Omental fat pad (tissue), 4 donors: ENCODE measurements at places on chromosomes 12 and 14.

- DNase-seq, result no peak
Measured at GRCh38 chr12:124440841-124441381, 126.5 kb downstream of the NCOR2 start.

DNA sequence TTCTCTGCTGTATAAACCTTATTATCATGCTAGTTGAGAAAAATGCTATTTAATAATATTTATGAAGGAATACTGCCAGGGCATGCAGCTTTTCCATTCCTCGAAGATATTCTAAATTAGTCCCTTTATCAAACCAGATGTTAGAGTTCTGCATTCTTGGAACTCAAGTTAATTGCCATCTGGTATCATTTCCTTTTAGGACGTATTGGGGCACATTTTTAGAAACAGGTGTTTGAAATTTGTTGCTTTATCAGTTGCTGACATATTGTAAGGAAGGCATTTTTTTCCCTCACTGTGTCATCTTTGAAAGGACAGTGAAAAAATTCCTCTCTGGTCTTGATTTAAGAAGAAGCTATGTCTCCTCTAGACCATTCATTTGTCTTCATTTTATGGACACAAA is 471.2 kb upstream of the PRICKLE1 start:
- no peak for DNase-seq

DNA sequence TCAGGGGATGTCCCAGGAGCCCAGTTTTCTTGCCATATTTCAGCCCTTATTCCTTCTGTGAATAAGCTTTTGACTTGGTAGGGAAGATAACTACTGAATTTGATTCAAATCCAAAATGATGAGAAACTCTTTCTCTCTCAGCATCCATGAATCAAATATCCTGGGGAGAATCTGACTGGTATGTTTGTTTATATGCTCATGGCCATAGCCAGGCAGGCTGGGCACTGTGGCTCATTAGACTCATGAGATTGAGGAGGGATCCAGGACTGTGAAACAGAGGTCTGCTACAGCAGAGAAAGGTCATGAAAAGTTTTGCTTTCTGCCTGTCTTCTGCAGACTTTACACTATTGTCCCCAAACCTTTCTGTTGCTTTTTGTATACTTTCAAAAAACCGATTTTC is 346.4 kb upstream of the ATP2B1 start:
- DNase-seq, result no peak

DNA sequence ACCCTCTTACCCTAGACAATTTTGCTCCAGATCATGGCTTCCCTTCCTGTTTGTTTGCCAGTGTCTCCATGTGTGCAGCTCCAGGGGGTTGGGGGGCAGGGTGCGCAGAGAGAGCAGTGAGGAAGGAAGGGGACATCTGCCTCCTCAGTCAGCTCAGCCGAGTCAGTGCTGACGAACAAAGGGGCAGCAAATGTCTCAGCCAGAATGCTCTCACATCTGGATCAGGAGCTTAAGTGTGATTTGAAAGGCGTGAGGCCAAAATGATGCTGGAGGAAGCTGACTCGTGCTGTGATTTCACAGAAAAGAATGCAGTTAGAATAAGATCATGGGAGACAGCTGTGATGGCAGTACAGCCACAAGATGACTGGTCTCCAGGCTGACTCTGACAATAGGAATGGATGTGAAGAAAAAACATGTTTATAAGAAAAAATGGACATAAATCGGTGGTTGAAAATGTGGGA is 27.1 kb upstream of the CDK17 start:
- DNase-seq, result no peak

DNA sequence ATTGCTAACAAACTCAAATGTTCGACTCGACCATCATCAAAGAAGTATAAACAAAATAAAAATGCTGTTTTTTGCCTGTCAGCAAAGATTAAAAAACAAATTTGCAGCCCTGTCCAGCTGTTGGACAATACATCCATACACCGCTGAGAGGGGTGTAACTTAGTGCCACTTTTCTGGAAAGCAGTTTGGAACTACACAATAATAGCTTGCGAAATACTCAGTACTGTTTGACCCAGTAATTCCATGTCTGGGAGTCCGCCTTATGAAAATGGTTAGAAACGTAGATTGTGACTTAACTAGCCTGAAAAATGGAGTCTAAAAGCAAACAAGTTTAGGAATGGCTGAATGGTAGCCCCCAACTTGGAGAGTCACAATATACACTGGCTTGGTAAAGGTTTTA is 6.4 kb downstream of the USP30 start:
- no peak for DNase-seq

DNA sequence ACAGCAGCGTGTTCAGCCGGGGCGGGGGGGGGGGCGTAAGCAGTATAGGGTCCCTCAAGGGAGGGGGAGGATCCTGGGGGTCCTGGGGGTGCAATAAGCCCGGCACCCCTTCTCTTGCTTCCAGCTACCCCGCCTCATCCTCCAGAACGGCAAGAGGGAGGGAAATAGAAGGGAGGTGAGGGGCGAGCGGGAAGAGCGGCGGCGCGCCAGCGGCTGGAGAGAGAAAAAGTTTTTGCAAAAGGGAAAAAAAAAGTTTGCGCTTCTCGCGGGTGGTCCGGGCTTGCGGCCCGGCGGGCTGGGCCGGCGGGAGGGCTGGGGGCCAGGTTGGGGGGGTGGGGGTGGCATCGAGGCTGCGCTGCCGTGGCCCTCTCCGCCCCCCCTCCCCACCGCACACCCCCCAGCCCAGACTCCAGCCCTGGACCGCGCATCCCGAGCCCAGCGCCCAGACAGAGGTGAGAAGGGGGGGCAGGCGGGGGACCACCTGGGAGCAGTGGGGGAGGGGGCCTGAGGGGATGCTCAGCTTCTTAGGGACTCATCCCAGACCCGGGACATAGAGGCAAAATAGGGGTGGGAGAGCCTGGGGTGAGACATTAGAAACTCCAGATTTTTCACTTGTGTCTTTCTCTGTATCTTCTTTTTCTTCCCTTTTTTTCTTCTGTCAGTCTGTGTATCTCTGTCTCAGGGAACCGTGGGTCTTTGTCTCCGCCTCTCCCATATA is at the start of gene GLI1:
Gene GLI1 (plus strand): TSS at position 36 of the 718 bp plus-strand sequence. CDS start 3,907 bp downstream, outside the sequence.
- DNase-seq, result no peak

GRCh38 chr12:79393842-79394241 is 296.9 kb downstream of the PAWR start:
- DNase-seq, result no peak

- no peak for DNase-seq
Measured at GRCh38 chr14:23443411-23443812, 8.0 kb upstream of the MYH7 start.

DNA sequence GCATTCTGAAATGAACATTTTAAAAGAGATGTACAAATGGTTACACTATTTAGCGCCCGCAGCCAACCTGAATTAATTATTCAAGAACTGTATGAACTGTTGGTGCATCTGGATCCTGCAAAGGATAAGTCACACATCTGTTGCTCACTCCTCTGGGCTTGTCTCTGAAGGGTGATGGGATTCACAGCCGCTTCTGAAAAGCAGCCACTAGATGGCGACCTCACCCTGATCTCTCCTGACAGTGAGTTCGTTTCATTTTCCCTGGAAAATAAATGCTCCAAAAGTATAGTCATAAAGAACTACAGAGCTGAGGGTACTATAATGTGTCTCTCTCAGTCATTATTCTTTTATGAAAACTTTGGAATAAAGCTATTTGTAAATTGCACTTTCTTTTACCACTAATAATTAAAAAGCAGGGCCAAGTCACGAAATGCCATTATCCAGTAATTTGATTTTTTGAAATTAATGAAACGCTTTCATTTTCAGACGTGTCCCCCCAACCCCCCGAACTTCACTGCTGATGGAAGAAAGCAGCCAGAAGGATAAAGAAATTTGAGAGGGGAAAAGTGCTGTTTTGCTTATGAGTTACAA is 789.6 kb downstream of the NRXN3 start:
- peak; percentile 45 for DNase-seq

- DNase-seq, result no peak
Measured at GRCh38 chr14:76109087-76109880, 42.4 kb upstream of the GPATCH2L start.

DNA sequence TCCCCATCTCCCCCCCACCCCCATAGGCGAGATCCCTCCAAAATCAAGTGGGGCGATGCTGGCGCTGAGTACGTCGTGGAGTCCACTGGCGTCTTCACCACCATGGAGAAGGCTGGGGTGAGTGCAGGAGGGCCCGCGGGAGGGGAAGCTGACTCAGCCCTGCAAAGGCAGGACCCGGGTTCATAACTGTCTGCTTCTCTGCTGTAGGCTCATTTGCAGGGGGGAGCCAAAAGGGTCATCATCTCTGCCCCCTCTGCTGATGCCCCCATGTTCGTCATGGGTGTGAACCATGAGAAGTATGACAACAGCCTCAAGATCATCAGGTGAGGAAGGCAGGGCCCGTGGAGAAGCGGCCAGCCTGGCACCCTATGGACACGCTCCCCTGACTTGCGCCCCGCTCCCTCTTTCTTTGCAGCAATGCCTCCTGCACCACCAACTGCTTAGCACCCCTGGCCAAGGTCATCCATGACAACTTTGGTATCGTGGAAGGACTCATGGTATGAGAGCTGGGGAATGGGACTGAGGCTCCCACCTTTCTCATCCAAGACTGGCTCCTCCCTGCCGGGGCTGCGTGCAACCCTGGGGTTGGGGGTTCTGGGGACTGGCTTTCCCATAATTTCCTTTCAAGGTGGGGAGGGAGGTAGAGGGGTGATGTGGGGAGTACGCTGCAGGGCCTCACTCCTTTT is 2.7 kb downstream of the GAPDH start:
- no peak for DNase-seq

DNA sequence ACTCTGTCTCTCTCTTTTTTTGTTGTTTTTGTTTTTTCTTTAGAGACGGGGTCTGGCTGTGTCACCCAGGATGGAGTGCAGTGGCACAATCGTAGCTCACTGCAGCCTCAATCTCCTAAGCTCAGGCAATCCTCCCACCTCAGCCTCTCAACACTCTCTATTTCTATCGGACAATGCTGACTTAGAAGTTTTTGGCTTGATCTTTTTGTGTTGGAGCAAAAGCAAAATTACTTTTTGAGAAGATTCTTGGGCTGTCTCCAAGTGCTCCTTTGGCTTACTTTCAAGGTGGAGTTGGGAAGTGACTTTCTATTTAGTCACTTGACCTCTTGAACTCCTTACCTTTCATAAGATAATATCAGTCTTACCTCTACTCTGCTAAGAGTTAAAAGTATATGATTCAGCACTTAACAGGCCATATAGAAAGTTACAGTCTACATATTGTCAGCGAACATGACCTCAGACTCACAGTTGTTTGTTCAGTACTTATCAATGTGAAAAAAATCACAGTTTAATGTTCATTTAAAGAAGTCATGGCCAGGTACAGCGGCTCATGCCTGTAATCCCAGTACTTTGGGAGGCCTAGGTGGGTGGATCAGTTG is 15.4 kb upstream of the MIA2 start:
- DNase-seq, result no peak

DNA sequence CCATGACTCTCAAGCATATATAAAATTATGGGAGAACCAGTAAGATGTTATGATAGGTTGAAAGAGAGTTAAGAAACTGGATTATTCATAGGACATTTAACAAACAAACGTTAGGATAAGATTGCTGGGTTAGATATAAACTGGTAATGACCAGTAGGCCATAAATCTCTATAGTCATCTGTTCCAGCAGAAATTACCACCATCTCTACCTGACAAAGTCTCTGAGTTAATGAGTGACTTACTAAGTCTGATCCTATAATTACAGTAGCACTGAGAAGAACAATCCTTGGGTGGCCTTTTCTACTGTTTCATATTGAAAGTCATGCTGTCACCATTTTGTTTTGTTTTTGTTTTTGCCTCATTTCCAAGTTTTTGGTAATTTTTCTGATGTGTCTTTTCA is 136.9 kb upstream of the CNOT2 start:
- DNase-seq, result no peak

GRCh38 chr12:55938826-55939501 is 8.0 kb downstream of the DGKA start:
- no peak for DNase-seq

- DNase-seq, result no peak
Measured at GRCh38 chr12:125470838-125471783, 405.9 kb downstream of the AACS start.

GRCh38 chr12:79689061-79689476 is 1.7 kb downstream of the PAWR start:
- no peak for DNase-seq

DNA sequence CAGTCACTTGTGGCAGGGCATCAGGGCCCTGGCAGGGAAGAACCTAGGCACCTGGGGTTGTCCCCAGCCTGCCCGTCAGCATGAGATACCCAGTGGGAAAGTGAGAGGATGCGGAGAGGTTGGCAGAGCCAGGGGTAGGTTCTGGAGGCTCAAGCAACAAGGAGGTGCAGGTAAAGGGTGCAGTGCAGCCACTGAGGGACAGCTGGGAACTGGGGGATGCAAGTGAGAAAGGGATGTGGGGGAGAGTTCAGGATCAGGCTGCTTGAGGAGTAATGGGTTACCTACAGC is 18.7 kb downstream of the VASH1 start:
- no peak for DNase-seq

DNA sequence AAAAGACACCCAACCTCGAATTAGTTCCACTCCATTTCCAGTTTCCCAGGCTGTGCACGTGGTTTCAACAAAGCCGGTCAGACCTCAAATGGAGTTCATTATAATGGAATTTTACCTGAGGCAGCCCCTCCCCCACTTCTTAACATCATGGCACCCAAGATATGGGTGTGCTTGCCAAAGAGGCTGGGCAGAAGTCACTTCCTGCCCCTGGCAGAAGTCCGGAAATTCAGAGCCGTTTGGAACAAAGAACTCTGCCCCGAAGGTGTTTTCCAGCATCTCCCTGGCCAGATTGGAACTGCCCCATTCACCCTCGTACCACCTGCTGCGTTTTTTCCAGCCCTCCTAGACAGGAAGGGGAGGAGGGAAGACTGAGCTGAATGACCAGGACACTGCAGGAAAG is 8.2 kb downstream of the VDR start:
- no peak for DNase-seq

- DNase-seq, result no peak
Measured at GRCh38 chr12:6074979-6075585, 49.4 kb downstream of the VWF start.

DNA sequence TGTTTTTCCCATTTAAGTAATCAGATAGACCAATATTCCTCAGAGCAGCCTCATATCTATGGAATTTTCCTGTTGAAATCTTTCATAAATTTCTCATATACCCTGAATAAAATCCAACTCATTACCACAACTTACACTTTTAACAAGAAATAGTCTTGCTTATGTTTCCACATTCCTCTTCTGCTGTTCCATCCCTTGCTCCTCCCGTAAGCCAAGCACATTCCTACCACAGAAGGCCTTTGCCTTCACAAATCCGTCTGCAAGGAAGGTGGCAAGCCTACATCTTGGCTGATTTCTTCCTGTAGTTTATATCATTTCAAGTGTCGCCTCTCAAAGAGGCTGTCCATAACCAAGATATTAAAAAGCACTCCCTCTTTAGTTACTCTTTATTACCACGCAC is 127.7 kb downstream of the C12orf50 start:
- no peak for DNase-seq

- no peak for DNase-seq
Measured at GRCh38 chr12:92506891-92507290, 195.9 kb upstream of the PLEKHG7 start.

DNA sequence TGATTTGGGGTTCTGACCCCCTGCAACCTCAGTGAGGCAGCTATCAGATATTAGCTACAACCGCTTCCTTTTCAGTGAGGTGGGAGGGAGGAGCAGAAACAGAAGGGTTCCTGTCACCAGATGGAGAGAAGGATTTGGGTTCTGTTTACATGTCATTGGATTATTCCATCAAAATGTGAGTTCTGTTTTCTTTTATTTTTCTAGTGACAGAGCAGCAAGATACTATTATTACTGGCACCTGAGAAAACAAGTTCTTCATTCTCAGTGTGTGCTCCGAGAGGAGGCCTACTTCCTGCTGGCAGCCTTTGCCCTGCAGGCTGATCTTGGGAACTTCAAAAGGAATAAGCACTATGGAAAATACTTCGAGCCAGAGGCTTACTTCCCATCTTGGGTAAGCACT is 52.8 kb downstream of the FRMD6 start:
- no peak for DNase-seq
